ENCODE measurements at places on chromosomes 11 and 22.
A peak's percentile ranks its signal among the peaks of the same experiment; 100 is the strongest.

DNA sequence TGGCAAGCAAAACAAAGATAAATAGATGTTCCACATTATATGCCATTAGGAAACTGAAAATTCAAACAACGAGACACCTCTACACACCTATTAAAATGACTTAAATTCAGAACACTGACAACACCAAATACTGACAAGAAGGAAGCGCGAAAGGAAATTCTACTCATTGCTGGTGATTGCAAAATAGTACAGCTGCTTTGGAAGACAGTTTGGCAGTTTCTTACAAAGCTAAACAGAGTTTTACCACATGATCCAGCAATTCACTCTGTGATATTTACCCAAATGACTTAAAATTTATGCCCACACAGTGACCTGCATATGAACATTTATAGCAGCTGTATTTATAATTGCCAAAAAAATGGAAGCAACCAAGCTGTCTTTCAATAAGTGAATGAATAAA, 232.6 kb downstream of the CASP12 start:
- no peak for DNase-seq

DNA sequence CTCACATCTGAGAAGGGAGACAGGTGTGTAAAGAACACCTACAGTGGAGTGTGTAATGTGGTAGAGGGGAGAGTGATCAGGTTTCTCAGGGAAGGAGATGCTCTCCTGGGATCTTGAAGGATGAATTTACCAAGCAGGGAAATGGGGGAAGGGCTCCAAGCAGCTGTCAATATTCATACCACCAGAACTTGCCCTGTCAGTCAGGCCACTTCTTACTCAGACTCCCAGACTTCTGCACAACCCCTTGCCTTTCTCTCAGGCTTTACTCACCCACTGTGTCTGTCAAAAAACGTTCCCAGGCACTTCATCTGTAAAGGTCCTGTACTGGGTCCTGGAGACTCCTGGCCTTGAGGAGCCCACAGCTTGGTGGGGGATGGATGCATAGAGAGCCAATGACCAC, 14.0 kb upstream of the FCHSD2 start:
- DNase-seq = peak; percentile 69

DNA sequence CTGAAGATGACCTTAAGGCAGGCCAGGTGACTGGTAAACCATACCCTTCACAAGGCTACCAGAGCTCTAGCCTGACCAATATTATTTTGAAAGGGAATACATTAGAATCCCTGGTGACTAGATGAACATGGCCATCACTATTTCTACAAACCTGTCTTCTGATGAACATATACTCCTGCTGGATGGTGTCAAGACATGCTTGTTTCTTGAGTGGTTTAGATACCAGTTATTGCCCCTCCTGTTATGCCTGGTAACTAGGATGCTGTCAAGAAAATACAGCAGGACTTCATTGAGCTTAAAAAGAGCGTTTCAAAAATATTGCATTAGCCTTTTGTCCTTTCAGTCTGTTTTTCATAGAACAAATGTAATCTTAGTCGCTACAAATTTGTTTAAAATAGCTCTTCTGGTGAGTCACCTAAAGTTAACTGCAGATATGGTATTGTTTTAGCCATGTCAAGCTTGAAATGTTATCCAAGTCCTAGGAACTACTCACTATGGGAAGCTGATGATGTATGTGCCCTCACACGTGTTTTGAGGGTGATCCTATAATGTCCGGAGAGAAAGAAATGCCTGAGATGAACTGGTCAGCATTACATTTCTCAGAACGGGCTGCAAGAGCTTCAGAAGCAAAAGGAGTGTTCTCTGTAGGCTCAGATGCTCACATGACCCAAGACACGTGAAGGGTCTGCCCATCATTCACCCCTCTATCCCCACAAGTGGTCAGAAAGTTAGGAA, 20.6 kb downstream of the ADM start:
- DNase-seq = no peak

- DNase-seq = no peak
Measured at GRCh38 chr11:71948314-71949027, 19.6 kb downstream of the RNF121 start.

DNA sequence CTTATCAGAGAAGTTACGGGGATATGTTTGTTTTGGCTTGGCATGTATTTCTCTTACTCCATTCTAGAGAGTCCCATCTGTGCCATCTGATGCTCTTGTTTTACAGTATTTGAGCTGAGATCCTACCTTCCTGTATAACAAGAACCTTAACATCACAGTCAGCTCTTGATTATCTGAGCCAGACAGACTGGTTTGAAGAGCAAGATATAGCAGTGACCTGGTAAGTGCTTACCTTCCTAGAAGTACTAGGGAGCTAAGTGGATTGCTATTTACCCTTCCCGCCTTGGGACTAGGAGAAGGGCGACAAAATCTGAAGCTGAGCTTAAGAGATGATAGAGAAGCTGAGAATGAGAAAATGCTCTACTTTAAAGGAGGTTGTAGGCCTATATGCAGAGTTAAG, 235.3 kb downstream of the CSNK2A3 start:
- no peak for DNase-seq

DNA sequence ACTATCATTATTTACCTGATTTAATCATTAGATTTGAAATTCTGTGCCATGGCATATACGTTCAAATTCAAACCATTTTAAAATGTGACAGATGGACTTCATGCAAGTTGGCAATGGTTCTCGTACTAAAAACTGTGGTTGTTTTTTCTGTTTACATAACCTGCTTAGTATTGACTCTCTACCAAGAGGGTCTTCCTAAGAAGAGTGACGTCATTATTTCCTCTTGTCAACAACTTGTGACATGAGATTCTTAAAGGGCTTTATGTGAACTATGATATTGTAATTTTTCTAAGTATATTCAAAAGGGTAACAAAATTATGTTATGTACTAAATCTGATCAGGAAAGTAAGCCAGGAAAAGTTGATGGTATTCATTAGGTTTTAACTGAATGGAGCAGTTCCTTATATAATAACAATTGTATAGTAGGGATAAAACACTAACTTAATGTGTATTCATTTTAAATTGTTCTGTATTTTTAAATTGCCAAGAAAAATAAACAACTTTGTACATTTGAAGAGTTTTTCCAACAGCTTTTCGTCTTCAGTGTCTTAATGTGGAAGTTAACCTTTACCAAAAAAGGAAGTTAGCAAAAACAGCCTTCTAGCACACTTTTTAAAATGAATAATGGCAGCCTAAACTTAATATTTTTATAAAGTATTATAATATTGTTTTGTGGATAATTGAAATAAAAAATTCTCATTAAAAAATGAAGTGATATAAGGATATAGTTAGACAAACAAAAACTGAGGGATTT, 87.0 kb downstream of the GRK3 start:
- DNase-seq = peak; percentile 4

- DNase-seq = no peak
Measured at GRCh38 chr11:86681483-86681756, 9.0 kb upstream of the ME3 start.

DNA sequence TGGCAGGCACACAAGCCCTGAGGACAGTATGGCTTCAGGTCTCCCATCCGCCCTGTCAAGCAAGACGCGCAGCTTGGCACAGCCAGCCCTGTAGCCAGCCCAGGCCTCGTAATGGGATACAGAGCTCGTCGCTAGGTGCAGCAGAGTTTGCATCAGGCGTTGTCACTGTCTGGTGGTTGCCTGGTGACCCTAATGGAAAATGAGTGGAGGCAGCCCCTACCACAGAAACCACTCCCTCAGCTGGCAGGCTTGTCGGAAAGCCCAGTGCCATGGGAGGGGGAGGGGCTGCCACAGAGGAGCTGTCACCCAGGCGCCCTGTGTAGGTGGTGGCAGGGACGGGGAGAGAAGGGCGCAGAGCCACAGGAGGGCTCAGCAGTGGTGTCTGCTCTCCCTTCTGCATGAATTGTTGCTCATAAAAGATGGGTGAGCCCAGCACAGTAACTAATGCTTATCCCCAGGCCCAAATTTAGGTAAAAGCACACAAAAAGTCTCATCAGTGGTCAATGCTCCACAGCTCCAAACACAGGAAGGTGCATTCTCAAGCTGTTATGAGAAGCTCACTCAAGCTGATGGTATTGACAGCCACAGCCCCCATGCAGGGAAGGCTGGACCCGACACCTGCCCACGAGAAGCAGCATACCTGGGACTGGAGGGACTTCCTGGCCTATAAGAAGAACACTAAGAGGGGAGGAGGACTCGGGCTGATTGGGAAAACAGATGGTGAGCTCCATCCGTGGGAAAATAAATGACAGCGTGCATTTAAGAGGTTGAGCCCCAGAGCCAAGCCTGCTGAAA, 164.6 kb downstream of the ETS1 start:
- DNase-seq = no peak

- DNase-seq = no peak
Measured at GRCh38 chr11:126597041-126597440, 241.6 kb downstream of the ST3GAL4 start.

DNA sequence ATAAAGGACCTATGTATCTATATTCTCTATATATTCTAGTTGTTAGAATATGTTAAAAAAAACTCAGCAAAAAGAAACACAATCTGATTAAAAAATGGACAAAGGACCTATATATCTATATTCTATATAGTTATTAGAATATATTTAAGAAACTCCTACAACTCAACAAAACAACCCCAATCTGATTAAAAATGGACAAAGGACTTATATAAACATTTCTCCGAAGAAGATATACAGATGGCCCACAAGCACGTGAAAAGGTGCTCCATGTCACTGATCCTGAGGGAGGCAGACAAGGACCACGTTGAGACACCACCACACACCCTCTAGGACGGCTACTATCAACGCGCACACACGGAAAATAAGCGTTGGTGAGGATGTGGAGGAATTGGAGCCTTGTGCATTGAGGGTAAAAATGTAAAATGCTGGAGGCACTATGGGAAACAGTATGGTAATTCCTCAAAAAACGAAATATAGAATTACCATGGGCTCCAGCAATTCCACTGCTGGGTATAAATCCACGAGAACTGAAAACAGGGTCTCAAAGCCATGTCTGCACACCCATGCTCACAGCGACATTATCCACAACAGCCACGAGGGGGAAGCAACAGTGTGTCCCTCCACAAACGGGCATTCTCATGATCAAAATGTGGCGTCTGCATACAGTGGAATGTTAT, 22.7 kb downstream of the YPEL1 start:
- DNase-seq = peak; percentile 23

DNA sequence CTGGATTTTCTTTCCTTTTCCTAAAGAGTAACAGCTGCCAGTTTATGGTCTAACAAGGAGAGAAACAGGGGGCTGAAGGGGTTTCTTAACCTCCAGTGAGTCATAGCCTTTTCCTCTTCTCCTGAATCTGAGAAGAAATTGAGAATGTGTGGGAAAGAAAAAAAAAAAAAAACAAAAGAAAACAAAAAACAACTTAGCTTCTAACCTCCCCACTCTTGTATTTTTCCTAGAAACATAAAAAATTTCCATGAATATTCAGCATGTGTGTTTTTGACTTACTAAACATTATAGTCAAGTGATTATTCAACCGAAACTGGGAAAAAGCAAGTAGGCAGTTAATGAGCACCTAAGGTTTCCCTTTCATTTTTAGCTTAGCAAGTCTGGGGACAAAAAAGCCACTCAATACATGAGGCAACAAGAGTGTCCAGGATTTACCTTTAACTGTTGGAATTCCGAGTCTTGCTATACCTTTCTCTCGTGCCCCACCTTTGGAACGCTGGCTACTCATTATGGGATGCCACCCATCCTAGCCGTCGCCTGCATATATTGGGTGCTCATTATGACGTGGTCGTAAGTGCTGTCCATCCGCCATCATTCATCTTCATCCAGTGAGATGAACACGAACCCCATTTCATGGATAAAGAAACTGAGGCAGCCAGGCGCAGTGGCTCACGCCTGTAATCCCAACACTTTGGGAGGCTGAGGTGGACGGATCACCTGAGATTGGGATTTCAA, 2.4 kb downstream of the ASPHD2 start:
- no peak for DNase-seq

DNA sequence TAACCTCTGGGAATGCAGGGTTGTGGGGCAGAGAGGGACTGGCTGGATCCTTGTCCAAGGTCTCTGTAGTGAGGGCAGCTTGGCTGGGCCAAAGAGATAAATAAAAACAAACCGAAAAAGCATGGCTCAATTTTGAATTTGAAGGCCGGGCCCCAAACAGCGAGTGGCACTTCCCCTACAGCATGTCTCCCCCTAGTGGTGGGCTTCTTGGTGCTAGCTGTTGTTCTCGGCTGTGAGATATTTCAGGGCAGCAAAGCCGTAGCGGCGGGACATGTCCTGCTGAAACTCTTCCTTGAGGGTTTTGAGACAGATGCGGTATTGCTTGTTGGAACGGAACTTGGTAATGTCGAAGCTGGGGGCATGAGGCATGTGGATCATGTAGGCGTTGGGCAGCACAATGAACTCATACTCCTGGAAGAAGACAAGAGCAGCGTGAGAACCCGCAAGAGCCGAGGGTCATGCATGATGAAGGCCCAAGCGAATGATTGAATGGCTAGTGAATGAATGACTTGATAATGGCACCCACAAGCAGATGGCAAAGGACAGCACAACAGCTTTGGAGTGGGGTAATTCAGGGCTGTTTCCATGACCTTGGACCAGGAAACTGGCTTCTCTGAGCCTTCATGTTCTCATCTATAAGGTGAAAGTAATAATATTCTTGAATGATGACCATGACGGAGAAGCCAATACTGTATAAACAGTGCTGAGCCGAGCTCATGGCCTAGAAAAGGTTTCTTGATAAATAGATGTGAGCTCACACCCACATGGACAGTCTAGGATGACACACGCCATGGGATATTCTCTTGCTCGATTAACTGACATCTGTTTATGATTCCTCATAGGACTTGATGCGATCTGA, 216.3 kb upstream of the SYN3 start:
- DNase-seq = peak; percentile 29
